ENCODE measurements at places on chromosomes 12 and 14.

- no peak for DNase-seq
Observed at GRCh38 chr12:8028267-8028666, 4.2 kb upstream of the FOXJ2 start.

- DNase-seq = no peak
Observed at GRCh38 chr12:12123036-12123604, 52.4 kb downstream of the BCL2L14 start.

DNA sequence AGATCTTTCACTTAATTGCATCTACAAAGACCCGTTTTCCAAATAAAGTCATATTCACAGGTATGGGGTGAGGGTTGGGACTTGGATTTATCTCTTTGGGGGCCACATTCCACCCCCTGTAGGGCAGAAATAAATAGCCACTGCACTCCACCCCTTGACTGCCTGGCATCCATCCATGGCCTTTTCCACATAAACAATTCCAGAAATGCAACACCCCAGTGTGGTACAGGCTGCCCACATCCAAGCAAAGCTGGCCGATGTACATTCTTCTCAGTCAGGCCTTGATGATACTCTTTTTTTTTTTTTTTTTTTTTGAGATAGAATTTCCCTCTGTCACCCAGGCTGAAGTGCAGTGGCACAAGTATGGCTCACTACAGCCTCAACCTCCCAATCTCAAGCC, 12.9 kb downstream of the DGLUCY start:
- no peak for DNase-seq

DNA sequence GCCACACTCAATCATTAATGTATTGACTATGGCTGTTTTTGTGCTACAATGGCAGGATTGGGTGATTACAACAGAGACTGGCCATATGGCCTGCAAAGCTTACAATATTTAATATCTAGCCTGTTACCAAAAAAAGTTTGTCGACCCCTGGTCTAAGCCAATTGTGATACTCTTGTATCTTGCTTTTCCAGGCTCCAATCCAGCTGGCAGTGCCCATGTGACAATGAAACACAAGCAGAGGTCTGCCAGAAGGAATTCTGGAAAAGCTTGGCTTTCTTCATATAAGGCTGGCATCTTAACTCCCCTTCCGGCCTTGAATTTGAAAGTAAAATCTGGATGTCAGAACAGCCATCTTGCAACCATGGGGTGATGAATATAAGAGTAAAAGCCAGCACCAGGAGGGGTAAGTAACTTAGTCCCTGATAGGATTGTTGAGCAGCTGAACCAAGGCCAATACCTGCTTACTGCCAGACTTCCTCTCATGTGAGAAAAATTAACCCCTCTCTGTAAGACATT, 458.7 kb downstream of the TMTC2 start:
- no peak for DNase-seq

- DNase-seq = no peak
Observed at GRCh38 chr14:80930095-80930494, 11.4 kb downstream of the CEP128 start.

- no peak for DNase-seq
Observed at GRCh38 chr12:108127654-108128053, 1.4 kb upstream of the WSCD2 start.

GRCh38 chr14:69105326-69105725, 47.6 kb downstream of the DCAF5 start:
- no peak for DNase-seq

GRCh38 chr14:61524936-61525292, 170.4 kb upstream of the HIF1A start:
- no peak for DNase-seq

DNA sequence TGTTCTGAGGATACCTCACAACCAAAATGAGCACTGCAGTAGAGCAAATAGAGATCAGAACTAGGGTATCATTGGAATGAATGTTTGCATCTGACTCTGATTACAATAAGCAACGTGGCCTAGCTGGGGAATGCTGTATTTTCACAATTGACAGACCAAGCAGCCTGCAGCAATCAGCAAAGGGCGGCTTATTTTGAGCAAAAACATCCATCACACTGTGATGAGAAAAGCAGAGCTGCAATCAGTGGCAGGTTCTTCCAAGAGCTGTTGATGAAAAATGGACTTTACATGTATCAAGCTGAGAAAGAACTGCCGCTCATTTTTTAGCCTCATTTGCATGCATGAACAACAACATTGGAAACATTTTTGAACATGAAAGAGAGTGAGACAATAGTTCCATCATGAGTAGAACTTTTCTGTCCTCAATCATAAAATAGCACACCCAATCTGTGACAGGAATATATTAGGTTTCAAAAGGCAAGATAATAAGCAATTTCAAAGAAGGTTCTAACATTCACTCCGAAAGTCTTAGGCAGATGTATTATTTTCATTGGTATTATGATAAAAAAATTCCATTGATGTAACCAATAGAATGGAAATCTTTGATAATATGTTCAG, 249.7 kb upstream of the FBXO33 start:
- no peak for DNase-seq

- peak; percentile 26 for DNase-seq
Observed at GRCh38 chr12:104551-105081, 38.0 kb downstream of the IQSEC3 start.

GRCh38 chr12:46790066-46790465, 35.7 kb downstream of the SLC38A4 start:
- DNase-seq = no peak

GRCh38 chr12:130119241-130119861, 42.9 kb upstream of the FZD10 start:
- DNase-seq = no peak

- DNase-seq = peak; percentile 42
Observed at GRCh38 chr12:11839091-11839641, 189.7 kb downstream of the ETV6 start.

DNA sequence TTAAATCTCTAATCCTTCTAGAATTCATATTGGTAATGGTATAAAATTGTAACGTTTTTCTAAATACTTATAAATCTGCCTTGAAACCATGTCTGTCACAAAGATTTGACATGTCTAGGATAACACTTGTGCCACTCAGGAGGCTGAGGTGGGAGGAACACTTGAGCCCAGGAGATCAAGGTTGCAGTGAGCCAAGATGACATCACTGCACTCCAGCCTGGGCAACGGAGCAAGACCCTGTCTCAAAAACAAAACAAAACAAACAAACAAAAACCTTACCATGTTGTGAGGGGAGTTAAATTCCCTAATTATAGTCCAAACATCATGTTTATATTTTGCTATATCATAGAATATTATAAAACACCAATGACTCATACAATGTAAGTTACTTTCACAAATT, 317.5 kb upstream of the SOX5 start:
- no peak for DNase-seq

- DNase-seq = no peak
Observed at GRCh38 chr12:107373238-107373809, 280.0 kb upstream of the CRY1 start.

DNA sequence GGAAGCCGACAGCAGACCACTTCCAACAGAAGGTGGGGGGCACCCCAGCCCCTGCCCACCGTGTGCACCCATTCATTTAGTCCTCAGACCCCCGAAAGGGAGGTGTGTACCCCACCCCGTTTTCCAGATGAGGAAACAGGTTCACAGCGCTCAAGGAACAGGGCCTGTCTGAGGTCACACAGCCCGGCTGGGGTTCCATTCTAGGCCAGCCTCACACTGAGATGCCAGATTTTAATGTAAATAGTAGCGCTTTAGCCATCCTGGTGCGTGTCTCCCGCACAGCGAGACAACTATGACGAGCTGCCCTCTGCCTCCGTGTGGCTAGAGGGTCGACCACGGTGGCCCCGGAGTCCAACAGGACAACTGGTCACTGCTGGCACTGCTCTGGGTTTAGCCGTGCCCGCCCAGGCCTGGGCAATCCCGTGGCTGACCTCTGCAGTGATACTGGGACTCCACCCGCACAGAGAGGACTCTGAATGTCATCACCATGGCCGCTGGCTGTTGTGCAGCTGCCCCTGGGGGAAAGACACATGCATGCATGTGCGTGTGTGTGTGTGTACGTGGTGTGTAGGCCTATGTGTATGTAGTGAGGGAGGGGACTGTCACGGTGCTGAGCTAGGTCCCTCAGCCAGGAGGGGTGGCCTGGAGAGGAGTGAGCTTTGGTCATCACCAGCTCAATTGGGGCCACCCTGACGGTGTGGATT, 31.6 kb downstream of the BEGAIN start:
- DNase-seq = no peak

- DNase-seq = peak; percentile 23
Observed at GRCh38 chr14:103696466-103697071, 18.7 kb downstream of the XRCC3 start.

DNA sequence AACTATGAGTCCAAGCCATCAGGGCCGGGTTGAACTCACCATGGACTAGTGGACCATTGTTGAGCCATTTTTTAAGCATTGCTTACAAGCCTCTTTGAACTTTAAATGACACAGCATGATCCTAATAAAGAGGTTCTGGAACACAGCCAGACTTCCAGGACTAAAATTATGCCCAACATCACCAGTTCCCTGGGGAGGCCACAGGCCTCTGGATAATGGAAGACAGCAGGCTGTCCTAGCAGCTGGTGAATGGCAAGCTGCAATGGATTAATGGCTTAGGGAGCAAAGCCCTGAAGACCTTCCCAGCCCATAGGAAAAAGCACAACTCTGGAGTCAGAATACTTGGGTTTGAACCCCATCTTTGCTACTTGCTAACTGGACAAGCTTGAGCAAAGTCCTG, 71.3 kb downstream of the FLRT2 start:
- DNase-seq = no peak

DNA sequence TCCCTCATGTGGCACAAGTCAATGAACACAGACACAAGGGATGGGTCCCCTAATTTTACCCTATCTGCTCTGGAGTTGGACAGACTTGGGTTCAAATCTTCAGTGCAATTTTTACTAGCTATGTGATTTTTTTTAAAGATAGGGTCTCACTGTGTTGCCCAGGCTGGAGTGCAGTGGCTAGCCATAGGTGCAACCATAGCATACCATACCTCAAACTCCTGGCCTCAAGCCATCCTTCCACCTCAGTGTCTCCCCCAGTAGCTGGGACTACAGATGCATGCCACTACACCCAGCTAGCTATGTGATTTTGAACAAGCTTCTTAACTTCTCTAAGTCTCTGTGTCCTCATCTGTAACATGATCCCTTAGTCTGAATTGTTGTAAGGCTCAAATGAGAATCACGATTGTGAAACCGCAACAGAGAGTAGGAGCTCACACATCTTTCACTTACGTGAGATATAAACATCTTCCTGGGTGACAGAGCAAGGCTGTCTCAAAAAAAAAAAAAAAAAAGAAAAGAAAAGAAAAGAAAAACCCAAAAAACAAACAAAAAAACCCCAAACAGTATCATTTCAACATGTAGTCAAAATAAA, 4.7 kb downstream of the CALCOCO1 start:
- no peak for DNase-seq

DNA sequence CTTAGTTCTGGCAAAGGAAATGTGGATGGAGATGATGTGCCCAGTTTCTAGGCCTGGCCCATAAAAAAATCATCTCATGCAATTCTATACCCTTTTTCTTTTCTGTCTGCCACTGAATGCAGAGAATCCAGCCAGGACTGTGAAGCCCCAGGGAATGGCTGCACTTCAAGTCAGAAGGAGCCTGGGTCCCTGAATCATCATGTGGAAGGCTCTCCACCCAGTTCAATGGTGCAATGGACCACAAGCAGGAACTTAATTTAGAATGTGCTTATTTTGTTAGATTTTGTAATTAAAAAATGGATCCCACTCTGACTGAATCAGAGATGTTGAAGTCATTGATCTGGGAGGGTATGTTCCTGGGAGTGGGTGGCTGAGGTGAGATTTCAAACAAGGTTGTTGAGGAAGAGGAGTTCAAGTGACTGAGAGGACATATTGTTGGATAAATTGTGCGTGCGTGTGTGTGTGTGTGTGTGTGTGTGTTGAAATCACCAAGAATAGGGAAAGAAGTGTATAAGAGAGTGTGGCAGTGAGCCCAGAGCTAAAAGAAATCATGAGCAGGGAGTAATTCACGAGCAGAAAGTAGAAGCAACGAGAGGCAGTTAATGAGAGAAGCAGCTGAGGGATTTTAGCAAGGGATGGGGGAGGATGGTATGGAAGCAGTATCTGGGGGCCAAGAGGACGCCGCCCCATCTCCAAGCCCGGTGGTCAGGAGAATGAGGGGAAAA, 125.4 kb downstream of the TMX1 start:
- no peak for DNase-seq

GRCh38 chr14:30528119-30528518, 30.8 kb upstream of the G2E3 start:
- no peak for DNase-seq

DNA sequence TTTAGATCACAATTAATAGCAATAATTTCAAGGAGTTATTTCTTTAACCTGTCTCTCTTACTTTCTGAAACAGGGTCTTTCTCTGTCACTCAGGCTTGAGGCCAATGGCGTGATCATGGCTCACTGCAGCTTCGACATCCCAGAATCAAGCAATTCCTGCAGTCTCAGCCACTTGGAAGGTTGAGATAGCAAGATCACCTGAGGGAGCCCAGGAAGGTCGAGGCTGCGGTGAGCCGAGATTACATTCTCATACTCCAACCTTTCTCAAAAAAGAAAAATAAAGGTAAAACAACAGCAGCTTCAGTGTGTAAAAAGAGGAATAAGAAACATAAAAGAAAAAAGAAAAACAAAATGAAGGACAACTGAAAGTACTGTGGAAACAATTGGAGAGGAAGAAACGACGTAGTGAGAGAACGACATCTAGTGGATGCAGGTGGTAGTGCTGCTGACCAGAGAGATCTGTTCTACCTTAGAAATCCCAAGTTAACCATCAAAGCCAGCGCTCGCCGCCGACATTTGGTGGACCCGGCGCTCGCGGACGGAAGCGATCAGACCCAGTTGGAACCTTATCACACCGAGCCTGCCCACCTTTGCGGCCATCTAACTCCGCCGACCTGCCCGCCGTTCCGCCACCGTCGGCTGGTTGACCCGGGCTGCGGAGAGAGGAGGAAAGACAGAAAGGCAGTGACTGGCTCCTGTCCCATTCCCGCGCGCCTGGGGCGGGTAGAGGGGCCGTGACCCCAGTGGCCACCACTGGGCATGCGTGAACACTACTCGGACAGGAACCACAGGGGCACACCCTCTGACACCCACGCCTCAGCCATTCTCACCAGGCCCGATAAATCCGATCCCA, 196.1 kb downstream of the ALG10 start:
- peak; percentile 52 for DNase-seq

GRCh38 chr14:23079716-23080115, 15.2 kb downstream of the ACIN1 start:
- DNase-seq = no peak

DNA sequence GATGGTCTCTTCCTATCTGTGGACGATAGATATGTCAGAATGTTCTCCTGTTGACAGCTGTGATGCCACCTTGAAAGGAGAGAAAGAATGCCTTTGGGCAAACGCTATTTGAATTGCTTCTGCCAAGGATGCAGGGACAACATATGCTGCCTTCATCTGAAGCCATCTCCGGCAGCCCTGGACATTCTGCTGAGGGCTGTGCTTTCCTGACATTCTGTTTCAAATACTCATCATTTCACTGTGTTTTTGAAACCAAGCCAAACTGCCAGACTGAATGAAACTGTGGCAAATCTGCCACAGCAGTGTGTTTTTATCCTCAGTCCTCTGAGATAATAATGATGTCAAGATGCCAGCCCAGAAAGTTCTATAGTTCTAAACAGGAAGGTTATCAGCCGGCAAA, 85.8 kb upstream of the BCAT1 start:
- no peak for DNase-seq

- DNase-seq = no peak
Observed at GRCh38 chr12:120833849-120834248, 70.3 kb downstream of the SPPL3 start.

Measured in transverse colon (tissue), 4 donors.